ENCODE measurements at places on chromosomes 3 and 15. TPM values are rescaled to one million over a fixed set of nuclear protein-coding genes. Genes with fewer than 3 reads are reported as not detected.
A peak's percentile ranks its signal among the peaks of the same experiment; 100 is the strongest.

DNA sequence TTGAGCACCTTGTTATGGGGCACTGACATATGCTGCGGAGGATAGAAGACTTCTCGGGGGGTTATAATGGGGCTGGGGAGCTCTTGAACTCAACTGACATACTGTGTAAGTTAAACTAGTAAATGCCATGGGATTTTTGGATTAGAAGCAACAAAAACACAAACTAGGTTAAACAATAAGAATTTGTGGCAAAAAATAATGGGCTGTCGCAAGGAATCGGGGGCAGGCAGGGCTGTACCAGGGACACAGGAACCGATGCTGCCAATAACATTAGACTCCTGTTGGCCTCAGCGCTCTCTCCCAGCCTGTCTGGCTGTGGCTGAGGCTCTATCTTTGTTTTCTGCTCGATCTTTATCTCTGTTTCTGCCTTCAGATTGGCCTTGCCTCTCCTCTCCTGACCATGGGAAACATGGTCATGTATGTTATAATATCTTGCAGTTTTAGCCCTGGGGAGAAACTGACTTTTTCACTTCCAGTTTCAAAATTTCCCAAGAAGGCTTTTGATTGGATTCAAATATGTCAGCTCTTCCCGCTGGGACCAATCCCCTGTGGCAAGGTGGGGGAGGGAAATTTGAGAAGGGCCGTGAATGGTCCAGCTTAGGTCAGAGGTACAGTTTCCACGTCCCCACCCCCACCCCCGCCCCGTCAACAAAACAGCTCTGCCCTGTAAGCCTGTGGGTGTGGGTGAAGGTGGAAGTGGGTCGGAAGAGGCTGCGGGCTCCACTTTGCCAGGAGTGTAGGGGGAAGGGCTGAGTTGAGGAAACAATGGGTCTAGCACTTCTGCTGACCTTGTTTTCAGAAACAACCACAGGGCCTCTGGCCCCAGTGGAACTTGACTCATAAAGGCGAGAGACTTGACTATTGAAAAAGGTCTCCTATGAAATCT is 161.1 kb upstream of the TBL1XR1 start:
- H3K27ac ChIP-seq, result peak overlapping the region; percentile 91
- no peaks in the 10 kb centered on the region for H3K27me3 ChIP-seq
- H3K4me3 ChIP-seq, result peak overlapping the region; percentile 62
- peaks cover 73% of the 10 kb centered on the region for H3K4me1 ChIP-seq
- peak; percentile 71 for DNase-seq

DNA sequence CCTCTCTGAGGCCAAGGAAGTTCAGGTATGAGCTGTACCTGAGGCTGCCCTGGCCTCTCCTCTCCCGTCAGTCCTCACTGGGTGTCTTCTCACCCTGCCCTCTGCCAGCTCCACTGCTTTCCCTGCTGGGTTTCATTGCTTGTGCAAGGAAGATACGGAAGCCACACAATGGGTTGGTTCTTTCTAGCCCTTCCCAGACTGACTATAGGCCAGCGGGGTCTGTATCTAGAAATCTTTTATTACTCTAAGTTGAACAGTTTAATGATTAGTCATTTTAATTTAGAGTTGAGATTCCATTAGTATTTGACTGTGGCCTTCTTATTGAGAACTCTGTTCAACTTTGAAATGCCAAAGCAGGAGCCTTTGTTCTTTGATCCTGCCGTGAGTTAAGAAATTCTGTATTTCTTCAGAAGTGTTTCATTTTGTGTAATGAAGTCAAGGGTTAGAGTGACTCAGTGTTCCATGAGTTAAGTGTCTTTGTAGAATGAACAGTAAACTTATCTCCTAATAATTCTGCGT is 16.2 kb downstream of the C3orf62 start:
- H3K27me3 ChIP-seq, result no peaks in the 10 kb centered on the region
- no peak overlapping the region for H3K4me3 ChIP-seq
- no peaks in the 10 kb centered on the region for H3K36me3 ChIP-seq

GRCh38 chr3:170274641-170275040 is 52.4 kb downstream of the PRKCI start:
- no peaks in the 10 kb centered on the region for H3K27me3 ChIP-seq
- H3K36me3 ChIP-seq, result peaks cover 67% of the 10 kb centered on the region
- DNase-seq, result no peak

GRCh38 chr3:141353652-141354495 is 14.4 kb upstream of the ZBTB38 start:
- H3K36me3 ChIP-seq, result no peaks in the 10 kb centered on the region
- no peak for DNase-seq
- H3K27me3 ChIP-seq, result no peaks in the 10 kb centered on the region
- H3K4me3 ChIP-seq, result no peak overlapping the region
- H3K27ac ChIP-seq, result no peak overlapping the region
- no peaks in the 10 kb centered on the region for H3K4me1 ChIP-seq

- no peaks in the 10 kb centered on the region for H3K27me3 ChIP-seq
- no peak overlapping the region for H3K4me3 ChIP-seq
- peaks cover 41% of the 10 kb centered on the region for H3K4me1 ChIP-seq
- peaks cover 42% of the 10 kb centered on the region for H3K36me3 ChIP-seq
- DNase-seq, result no peak
These were observed 75.4 kb downstream of the HERC1 start for GRCh38 chr15:63758341-63758740.

DNA sequence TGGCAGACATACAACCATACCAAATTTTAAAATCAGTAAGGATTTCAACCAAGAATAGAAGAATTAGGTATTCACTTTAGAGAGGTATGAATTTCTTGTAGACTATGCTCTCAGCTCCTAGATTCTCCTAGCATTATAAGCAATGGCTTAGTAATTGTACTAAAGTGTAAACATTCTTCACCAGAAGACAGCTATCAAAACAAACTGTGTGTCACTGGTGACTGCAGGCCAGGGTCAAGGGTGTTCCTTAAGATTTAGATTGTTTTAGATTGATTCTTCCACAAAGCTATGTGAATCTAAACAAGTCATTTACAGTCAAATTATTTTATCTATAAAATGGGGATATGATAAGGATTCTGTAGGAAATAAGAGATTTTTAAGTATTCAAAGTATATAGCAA is 23.1 kb upstream of the GP5 start:
- no peaks in the 10 kb centered on the region for H3K27me3 ChIP-seq
- H3K27ac ChIP-seq, result no peak overlapping the region
- H3K4me1 ChIP-seq, result peaks cover 17% of the 10 kb centered on the region

GRCh38 chr3:113255854-113256615 is 44.7 kb downstream of the BOC start:
- DNase-seq, result no peak
- no peak overlapping the region for H3K4me3 ChIP-seq
- H3K27ac ChIP-seq, result no peak overlapping the region
- peaks cover 18% of the 10 kb centered on the region for H3K4me1 ChIP-seq
- no peaks in the 10 kb centered on the region for H3K36me3 ChIP-seq

DNA sequence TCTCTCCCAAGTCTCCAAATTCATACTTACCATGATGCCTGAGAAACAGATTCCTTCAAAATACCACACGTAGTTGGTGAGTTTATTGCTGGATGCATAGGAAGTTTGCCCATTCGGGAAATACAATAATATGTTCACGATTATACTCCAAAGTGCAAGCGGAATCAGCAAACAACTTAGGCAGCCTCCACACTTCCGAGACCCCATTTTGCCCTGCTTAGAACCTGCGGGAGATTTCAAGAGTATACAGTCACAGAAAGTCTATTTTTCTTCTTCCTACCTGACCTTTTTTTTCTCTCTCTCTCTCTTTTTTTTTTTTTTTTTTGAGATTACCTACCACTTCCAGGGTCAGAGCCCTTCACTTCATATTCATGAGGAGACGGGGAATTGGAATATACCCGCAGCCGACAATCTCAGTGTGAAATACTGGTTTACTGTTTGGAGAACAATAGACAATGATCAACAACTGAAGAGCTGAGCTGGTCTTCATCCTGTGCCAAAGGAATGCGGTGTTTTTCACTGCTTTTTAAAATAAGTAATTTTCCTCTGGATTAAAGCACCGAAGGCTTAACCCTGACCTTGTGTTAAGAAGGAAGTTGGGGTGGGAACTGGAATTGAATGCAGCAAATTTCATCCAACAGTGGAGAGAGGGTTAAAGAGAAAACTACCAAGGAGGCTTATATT is at the start of gene TM4SF18:
Gene TM4SF18 (minus strand): TSS at position 461 of the 684 bp plus-strand sequence. CDS start 254 bp downstream, at position 207.
- peak within 1 kb of the TSS; percentile 85 for H3K27ac ChIP-seq
- no peaks in the 10 kb centered on the region for H3K36me3 ChIP-seq
- no peak for DNase-seq
- peaks cover 30% of the 10 kb centered on the region for H3K4me1 ChIP-seq
- H3K4me3 ChIP-seq, result peak within 1 kb of the TSS; percentile 61
- no peaks in the 10 kb centered on the region for H3K27me3 ChIP-seq

DNA sequence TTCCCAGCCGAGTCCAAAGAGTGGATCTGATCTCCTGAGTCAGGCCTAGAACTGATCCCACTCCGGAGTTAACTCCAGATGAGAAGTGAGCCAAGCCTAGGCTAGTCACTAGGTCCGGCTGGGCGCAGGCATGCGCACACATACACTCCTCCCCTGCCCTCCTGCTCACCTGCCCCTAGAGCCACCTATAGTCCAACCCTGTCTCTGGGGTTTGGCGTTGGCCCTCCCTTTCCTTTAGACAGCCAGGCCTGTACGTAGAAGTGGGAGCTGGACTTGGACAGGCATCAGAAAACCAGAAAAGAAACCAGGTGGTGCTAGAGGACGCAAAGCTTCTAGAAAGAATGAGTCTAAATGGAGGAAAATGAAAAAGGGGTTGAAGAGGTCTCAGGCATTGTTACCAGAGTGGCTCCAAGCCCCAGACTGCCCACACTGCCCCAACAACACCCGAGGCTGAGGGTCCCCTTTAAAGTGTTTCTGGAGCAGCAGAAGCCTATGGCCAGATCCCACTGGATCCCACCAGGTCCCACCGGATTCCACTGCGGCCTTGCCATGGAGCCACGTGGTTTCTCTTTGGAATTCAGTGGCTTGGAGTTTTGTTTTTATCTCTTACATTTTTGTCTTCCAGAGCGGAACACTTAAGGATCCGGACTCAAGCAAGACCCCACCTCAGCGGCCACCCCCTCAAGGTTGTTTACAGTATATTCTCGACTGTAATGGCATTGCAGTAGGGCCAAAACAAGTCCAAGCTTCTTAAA is 24.2 kb upstream of the TIMP4 start:
- no peaks in the 10 kb centered on the region for H3K36me3 ChIP-seq
- DNase-seq, result no peak
- H3K27me3 ChIP-seq, result no peaks in the 10 kb centered on the region

DNA sequence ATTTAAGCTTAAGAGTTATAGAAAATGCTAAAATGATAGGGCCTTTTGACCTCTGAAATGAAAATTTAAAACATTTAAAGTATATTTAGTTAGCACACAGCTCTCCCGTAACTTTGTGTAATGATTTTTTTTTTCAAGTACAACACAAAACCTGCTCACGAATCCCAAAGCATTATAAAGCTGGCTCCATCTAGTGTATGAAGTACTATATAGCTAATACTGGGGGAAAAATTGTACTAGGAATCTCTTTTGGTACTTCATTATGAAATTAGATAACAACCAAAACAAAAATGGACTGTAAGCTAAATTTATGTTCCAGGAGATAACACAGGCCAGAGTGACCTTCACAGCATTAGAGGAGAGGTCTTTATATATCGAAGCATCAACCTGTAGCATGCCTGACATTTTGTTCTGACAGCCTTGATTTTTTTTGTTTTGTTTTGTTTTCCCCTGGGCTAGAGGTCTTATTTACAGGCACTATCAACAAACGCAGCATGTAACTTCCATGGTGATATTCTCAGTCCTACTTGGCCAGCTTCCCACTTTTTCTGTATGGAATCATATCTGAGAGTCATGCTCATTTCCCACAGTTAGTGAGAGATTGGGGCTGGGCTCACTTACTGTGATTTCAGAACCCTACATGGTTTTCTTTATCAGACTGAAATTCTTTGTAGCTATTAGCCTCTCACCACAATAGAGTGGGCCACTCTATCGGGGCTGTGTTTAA is 116.3 kb downstream of the MITF start:
- H3K27me3 ChIP-seq, result no peaks in the 10 kb centered on the region
- peak overlapping the region; percentile 66 for H3K27ac ChIP-seq

DNA sequence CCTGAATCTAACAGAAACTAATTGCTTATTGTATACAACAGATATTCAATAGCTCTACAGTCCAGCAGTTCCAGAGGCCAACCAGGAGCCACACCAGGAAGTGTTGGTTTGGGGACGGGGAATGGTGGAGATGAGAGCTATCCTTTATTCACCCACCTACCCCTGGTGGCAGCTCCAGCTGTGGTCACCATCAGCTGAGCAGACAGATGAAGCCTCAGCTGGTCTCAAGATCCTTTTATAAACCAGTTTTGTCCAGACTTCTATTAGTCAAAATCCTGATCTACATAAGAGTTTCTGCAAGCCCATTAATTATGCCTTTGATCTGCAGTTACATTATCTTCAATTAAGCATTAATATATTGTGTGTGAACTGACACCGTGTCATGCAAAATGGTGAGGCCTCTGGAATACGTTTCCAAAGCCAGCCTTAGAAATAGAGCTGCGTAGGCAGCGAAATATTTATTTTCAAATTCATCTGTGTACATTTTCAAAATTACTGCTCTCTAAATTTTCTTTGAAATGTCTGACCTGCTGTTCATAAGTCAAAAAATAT is 488.8 kb downstream of the FOXP1 start:
- DNase-seq, result no peak
- H3K36me3 ChIP-seq, result no peaks in the 10 kb centered on the region
- H3K4me1 ChIP-seq, result peaks cover 12% of the 10 kb centered on the region
- no peaks in the 10 kb centered on the region for H3K27me3 ChIP-seq
- H3K4me3 ChIP-seq, result no peak overlapping the region
- no peak overlapping the region for H3K27ac ChIP-seq

GRCh38 chr15:40081691-40082194 is 26.9 kb downstream of the BMF start:
- peaks cover 33% of the 10 kb centered on the region for H3K4me1 ChIP-seq
- H3K36me3 ChIP-seq, result no peaks in the 10 kb centered on the region
- H3K27me3 ChIP-seq, result no peaks in the 10 kb centered on the region
- H3K27ac ChIP-seq, result peak overlapping the region; percentile 75
- peak overlapping the region; percentile 54 for H3K4me3 ChIP-seq

- H3K4me3 ChIP-seq, result no peak overlapping the region
- peaks cover 42% of the 10 kb centered on the region for H3K4me1 ChIP-seq
- DNase-seq, result no peak
These were observed 21.4 kb downstream of the IRAK2 start for GRCh38 chr3:10185804-10186762.

- no peaks in the 10 kb centered on the region for H3K27me3 ChIP-seq
- peaks cover 4% of the 10 kb centered on the region for H3K36me3 ChIP-seq
- H3K4me1 ChIP-seq, result peaks cover 45% of the 10 kb centered on the region
- no peak overlapping the region for H3K4me3 ChIP-seq
These were observed 2.9 kb downstream of the NR2C2 start for GRCh38 chr3:14950274-14950673.

- DNase-seq, result no peak
- no peak overlapping the region for H3K27ac ChIP-seq
- no peaks in the 10 kb centered on the region for H3K36me3 ChIP-seq
- no peak overlapping the region for H3K4me3 ChIP-seq
- peaks cover 23% of the 10 kb centered on the region for H3K4me1 ChIP-seq
- no peaks in the 10 kb centered on the region for H3K27me3 ChIP-seq
These were observed 885.5 kb downstream of the ROBO1 start for GRCh38 chr3:78882251-78882650.

- H3K4me1 ChIP-seq, result no peaks in the 10 kb centered on the region
- DNase-seq, result no peak
- no peak overlapping the region for H3K27ac ChIP-seq
- H3K36me3 ChIP-seq, result no peaks in the 10 kb centered on the region
These were observed 1360.9 kb upstream of the ALCAM start for GRCh38 chr3:104005815-104006214.

Gene SLC24A5
- total RNA-seq, result not detected

Gene SLCO2A1
- 18.0 TPM for total RNA-seq

Gene FOXL2
- total RNA-seq, result not detected

Gene HTR3D
- total RNA-seq, result not detected

Gene COMMD4
- 36.4 TPM for total RNA-seq

Gene INSYN1
- 121 TPM for total RNA-seq

Gene TEX9
- total RNA-seq, result 0.77 TPM

Gene SEMA3F
- 10.2 TPM for total RNA-seq

Gene XCR1
- not detected for total RNA-seq

Gene IFRD2
- 54.9 TPM for total RNA-seq

Gene BNC1
- 0.11 TPM for total RNA-seq

Gene CPN2
- 2.4 TPM for total RNA-seq

Gene EFHB
- 0.58 TPM for total RNA-seq

Gene PARP15
- total RNA-seq, result 0.80 TPM

Measured in left ventricle myocardium inferior (tissue), 1 donor.